Activated CD8-positive, alpha-beta memory T cell treated with anti-CD3 and anti-CD28 coated beads for 1 hour (primary cell): ENCODE measurements at places on chromosomes 12 and 14.

DNA sequence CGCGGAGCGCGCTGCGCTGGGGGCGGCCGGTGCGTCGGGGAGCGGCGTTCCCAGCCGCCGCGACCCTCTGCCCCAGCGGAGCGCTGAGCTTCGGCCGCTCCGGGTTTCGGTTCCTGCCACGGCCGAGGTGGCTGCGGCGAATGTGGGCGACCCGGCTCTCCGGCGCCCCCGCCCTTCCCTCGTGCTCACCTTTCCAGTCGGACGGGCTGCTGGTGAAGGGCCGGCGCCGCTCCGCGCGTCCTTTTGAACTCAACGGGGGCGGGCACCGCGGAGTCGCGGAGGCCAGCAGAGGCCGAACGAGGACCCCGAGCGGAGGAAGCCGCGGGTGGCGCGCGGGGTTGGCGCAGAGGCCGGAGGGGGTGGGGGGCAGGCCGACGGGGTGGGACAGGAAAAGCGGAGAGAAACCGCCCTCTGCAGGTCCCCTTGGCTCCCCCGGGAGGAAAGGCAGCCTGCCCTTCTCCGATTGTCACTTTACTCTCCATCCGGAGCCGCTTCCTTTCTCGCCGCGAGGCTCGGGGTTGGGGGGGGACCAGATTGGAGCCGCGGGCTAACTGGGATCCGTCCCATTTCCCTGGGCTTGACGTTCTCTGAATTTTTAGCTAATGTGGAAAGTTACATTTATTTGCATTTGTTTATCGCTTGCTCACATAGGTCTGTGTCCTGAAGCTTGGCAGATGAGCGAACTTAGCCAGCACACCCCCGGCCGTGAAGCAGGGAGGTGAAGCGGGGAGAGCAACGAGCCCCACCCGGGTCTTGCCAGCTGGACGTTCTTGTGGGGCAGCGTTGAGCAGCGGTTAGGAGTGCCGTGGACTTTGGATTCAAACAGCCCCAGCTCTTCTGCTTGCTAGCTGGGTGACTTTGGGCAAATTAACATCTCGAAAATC is at the start of gene SMAGP:
SMAGP (minus strand) TSS at position 349 of the 884 bp plus-strand sequence. CDS start 1,137 bp downstream, outside the sequence.
- DNase-seq = peak; percentile 25

DNA sequence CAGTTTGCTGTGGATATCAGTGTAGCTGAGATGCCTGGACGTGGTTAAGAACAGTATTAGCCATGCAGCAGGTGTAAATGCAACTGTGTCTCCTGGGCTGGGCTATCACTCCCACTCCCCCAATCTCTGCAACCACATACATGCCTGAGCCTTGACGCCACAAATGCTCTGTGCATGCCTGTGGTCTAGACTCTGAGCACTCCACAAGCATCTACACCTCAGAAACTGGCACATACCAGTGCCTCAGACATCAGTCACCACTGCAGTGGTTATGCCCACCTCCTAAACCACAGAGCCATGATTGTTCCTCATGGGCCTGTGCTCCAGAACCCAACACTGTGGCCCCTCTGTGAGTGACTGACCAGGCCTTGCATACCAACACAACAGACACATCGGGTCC is 226.8 kb upstream of the ALG10 start:
- no peak for DNase-seq

DNA sequence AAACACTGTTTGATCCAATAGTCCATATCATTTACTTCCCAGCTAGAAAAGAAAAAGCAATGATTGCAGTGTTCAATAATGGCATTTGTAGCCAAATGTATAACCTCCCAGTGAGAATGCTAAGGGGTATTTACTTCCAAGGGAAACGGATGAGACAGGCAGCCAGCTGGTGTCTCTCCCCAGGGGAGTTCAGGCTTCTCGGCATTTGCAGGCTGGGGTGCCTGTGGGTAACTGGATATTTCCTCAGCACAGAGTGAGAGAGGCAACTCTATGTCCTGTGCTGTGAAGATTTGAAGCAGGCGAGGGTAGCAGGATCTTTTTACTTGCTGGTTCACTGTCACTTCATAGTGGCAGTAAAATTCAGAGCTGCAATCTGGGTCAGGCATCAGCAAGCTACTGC is 1455.6 kb upstream of the TMEM132C start:
- DNase-seq = no peak

- no peak for DNase-seq
Observed at GRCh38 chr12:79961411-79961810, 26.5 kb upstream of the PPP1R12A start.
